ENCODE measurements at places on chromosomes 6 and 20.

DNA sequence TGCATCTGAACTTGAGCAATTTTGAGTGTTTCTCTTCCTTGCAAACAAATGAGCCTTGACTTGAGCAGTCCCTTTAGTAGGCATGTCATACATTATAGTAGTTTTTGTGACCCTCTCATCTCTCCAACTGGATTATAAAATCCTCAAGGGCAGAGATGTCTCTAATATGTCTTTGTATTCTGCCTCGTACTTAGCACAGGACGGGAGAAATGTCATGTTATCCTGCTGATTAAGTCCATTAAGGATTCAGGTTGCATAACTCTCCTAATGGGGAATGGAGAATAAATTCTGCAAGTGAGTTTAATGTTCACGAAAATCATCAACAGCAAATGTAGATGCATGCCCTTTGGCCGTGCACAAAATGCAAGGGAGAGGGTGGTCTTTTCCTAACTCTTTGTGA lies 942.9 kb downstream of the KIF16B start:
- no peak for DNase-seq

GRCh38 chr20:36315545-36316351 lies 9.6 kb downstream of the DLGAP4 start:
- DNase-seq, result no peak

- no peak for DNase-seq
Measured at GRCh38 chr20:40702504-40702903, 13.5 kb upstream of the MAFB start.

DNA sequence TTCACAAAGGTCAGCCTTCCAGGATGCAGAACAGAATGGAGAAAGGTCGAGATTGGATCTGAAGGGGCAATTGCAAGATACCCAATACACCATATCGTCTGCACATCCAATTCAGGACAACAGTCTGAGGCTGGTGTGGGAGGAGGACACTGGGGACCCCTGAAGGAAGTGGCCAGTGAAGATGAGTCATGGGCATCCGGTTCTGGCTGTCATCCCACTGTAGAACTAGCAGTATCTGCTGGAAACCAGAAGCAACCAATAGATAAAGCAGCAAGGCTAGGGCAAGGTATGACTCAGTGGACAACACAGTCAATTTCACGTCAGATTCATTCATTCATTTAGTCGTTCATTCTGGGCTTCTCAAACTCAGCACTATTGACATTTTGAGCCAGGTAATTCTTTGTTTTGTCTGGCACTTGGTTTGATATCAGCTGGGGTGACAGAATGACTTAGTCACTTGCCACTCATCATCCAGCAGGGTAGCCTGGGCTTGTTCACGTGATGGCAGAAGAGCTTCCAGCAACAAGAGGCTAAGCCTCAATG lies 30.3 kb upstream of the SHLD1 start:
- DNase-seq, result no peak

DNA sequence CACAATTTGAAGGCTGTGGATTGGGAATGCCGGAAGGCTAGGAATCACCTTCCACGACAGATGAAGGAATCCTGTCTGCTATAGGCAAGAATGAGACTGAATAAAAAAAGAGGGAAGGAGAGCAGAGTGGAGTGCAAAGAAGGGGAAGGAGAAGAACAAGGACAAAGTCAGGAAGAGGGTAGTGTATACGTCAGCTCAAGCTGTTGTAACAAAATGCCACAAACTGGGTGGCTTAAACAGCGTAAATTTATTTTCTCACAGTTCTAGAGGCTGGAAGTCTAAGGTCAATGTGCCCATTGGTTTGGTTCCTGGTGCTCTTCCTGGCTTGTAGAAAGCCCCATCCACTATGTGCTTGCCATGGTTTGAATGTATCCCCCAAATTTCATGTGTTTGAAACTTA lies 104.5 kb downstream of the TTLL2 start:
- no peak for DNase-seq

DNA sequence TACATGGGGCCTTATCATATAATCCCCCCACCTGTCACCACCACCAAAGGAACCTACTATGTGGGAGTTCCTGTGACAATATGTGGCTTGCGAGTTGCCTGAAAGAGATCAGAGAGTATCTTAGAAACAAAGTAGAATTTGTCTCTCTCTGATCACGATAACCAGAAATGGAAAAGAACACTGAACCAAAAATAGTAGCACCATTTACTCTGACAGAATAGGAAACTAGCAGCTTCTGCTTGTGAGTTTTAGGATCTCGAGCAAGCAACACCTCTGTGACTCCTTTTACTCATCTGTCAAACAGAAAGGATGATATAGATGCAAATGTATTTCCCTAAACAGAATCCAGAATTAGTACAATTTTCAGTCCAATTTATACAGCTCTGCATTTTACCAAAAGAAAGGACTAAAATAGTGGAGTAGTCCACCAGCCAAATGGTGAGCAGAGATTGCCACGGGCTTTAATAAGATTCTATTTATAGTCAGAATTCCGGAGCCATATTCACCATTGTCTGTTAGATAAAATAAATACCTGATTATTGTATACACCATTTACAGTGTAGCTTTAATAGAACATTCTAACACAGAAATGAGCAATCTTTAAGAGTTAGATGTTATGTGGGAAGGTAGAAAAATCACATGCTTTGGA lies 19.9 kb upstream of the STMND1 start:
- no peak for DNase-seq

DNA sequence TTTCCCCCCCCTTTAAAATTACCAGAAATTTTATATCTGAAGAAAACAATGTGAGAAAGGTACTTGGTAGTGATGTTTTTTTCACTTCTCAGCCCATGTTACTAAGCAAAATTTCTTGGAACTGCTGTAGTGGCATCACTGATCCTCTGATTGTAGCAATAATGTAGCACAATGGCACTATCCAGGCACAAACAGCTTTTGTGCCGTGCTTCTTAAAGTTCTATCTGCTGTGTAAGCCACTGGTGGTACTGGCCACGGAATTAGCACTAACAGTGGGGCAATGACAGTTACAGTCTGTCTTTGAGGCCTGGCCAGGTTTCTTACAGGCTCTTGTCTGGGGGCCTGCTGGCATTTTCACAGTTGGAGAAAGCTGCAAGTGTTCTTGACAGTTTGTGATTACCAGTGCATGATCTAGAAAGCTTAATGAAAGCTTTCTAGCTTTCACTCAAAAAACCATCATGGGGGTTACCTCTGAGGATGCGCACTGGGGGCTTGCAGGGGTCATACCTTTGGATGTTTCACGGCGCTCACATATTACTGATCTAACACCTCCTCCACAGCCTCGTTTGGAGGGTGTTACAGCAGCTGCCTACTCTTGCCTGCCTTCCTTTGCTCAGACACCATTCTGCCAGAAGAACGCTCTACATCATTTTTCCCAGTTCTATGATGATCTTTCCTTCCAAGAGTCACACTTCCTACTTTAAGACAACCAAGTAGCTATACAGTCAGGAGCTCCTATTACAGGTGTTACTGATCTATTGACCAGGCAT lies 58.4 kb upstream of the ARMH2 start:
- DNase-seq, result no peak

DNA sequence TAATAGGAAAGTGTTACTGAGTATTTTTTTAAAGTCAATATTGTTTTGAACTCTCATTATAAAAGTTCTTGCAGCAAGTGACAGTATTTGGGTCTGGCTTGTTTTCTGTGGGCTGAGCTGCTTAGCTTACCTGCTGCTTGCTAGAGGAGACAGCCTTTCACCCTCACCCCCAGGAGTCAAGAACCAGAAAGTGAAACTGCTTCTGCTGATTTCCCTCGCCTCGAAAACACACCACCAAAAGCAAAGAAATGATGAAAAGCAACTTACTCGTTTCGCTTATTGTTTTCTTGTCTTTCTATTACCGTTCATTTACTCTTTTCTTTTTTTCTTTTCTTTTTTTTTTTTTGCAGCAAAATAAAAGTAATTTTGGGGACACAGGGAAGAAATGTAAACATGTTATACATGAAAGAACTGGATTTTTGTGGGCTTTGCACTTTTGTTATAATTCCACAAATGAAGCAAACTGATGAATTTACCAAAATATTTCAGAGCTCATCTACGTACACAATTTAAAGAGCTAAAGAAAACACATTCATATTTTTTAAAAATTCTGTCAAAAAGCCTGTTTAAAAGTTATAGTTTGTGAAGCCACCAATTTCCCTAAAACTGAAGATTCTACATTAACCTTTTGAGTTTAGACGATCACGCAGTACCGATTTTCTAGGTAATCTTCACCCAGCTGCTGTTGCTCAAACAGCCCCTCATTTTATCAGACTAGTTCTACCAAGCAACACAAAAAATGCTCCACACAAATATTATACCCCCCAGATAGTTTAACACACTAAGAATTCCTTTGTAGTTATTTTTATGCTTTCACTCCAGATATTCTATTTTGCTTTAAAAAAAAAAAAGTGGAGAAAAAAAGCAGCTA lies 1.7 kb downstream of the SCML4 start:
- DNase-seq, result no peak

- DNase-seq, result no peak
Measured at GRCh38 chr20:63702036-63702665, 5.6 kb downstream of the ARFRP1 start.

GRCh38 chr20:859751-860231 lies 26.3 kb downstream of the FAM110A start:
- DNase-seq, result no peak

- DNase-seq, result no peak
Measured at GRCh38 chr6:91566467-91566866, 979.6 kb upstream of the MAP3K7 start.

- no peak for DNase-seq
Measured at GRCh38 chr20:44129911-44130718, 56.9 kb downstream of the JPH2 start.

DNA sequence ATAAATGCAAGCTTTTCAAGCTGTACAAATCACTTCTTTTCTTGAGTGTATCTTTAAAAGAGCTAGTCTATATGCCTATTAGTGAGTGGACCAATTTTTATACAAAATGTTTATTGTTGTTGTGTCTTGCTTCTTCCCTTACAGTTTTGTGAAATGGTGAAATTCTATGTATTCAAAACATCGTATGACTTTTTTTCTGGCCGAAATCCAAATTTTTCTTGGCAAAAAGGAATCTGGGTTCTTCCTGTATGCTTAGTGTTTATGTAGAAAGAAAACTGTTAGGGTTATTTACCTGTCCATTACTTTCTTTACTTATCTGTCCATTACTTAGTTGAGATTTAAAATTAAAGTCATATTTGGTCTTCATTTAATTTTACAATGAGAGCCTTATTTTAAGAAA lies 153.9 kb downstream of the MMS22L start:
- no peak for DNase-seq

- DNase-seq, result no peak
Measured at GRCh38 chr6:12017263-12017662, 5.2 kb downstream of the HIVEP1 start.

GRCh38 chr6:110277100-110277665 lies 81.0 kb downstream of the METTL24 start:
- no peak for DNase-seq

DNA sequence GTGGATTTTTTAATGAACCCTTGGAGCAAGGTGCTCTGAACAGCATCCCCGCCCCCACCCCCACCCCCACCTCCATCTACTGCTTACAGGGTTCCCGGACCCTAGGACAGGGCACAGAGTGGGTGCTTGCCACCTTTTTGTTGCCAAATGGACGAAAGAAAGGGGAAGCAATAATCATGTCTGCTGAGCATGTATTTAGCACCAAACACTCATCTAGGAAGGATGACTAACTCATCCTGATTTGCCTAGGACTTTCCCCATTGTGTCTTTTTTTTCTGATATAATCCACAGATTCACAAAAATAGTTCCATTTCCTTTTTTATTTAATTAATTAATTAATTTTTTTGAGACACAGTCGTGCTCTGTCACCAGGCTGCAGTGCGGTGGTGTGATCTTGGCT lies 1.2 kb upstream of the PLTP start:
- DNase-seq, result no peak

- no peak for DNase-seq
Measured at GRCh38 chr20:19397666-19398065, 185.2 kb downstream of the SLC24A3 start.

DNA sequence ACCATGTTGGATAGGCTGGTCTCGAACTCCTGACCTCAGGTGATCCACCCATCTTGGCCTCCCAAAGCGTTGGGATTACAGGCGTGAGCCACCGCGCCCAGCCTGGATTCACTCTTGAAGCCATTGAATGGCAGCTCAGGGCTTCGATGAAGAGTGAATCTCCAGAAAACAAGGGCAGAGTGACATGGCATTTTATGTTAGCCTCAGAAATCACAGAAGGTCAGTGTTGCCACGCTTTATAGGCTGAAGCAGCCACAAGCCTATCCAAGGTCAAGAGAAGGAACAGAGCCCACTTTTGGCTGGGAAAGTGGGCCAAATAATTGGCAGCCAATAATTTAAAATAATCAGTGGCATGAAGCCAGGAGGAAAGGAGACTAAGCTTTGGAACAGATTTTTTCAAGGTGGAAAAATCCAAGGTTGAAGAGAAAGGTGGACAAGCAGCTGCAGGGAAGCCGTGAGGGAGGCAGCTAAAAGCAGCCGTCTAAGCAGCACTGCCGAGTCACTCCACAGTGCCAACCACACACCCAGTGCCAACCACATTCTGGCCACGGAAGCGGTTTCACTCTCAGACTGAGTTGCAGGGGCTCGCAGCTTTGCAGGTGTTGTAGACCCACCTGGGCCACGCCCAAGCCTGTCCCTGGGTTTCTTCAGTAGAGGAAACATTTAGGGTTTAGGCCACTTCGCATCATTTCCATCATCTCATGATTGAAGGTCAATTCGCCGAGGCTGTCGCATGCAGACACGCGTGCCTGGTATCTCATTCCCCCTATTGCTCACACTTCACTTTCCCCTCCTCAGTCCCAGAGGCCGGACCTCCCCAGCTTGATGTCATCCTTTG lies 17.4 kb upstream of the AVP start:
- no peak for DNase-seq

GRCh38 chr20:57514273-57514751 lies 10.6 kb downstream of the CTCFL start:
- DNase-seq, result peak; percentile 88

GRCh38 chr6:156058356-156058755 lies 602.7 kb upstream of the NOX3 start:
- DNase-seq, result no peak

DNA sequence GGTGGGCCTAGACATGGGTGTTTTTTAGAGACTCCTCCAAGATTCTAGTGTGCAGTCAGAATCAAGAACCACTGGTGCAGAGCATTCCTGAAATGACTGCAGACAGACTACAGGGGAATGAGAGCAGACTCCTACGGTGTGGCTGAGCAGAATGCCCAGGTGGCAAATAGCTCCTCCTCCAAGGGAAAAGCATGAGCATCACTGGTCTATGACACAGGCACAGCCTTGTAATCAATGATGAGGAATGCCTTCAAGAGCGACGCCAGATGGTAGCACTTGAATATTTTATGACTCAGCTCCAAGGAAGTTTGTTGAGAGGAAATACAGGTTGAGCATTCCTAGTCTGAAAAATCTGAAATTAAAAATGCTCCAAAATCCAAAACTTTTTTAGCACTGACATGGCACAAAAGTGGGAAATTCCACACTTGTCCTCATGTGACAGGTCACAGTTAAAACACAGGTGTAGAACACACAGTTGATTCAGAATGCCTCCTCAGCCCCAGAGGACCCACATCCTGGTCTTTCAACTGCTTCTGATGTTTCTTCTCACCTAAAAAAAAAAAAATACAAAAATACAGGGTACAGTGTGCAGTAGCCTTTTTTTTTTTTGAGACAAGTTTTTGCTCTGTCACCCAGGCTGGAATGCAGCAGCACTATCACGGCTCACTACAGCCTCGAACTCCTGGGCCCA lies 10.6 kb upstream of the FAM8A1 start:
- DNase-seq, result peak; percentile 78

Data from eye (tissue), 1 donor.